ENCODE measurements at places on chromosomes 1 and 21.

GRCh38 chr21:23083242-23083641, 2085.0 kb downstream of the NCAM2 start:
- no peak for DNase-seq

GRCh38 chr1:121471523-121471922, 286.7 kb downstream of the SRGAP2C start:
- no peak for DNase-seq

DNA sequence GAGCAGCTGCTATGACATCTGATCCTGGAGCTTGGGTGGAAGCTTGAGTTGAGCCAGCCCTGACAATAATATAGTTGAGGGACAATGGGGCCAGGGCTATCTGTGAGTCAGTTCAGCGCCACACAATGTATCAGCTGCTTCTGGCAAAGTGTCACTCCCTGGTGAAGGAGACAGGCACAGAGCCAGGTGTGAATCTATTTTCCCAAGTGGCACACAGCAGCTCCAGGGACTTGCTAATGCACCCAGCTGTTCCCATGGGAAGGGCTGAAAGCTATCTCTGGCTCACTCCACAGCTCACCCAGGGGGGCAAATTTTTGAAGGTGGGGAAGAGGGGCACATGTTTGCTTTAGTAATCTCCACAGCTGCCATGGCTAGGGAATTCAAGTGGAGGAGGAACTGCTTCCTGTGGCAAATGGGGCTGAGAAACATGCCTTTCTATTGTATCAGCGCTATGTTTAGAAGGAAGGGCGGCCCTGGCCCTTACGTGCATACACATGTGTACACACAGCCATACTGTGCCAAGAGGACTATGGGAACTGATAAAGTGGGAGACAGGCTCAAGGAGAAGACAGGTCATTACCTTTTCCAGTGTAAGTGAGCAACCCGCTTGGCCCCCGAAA, 2.2 kb downstream of the CYB5R1 start:
- DNase-seq = no peak

- no peak for DNase-seq
Observed at GRCh38 chr1:93750955-93751354, 69.3 kb upstream of the BCAR3 start.

- no peak for DNase-seq
Observed at GRCh38 chr1:14723401-14723800, 124.9 kb downstream of the KAZN start.

GRCh38 chr1:111517469-111518225, 14.2 kb upstream of the ADORA3 start:
- no peak for DNase-seq

DNA sequence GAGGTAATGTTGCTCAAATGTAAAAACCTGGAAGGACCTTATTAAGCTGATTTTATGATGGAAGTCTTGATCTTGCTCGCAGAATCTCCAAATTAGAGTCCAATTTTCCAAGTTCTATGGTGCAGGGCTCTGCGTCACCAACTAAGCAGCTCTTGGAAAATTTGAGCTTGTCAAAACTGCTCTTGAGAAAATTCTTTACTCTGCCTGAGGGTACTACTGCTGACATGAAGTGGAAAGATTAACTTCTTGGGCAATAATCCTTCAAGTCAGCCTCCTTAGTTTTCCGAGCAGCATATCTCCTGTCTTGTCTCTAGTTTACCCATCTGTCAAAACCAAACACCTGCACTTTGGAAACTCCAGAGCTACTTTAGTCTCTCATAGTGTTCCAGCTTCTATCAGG, 293.7 kb downstream of the KCTD3 start:
- DNase-seq = no peak

DNA sequence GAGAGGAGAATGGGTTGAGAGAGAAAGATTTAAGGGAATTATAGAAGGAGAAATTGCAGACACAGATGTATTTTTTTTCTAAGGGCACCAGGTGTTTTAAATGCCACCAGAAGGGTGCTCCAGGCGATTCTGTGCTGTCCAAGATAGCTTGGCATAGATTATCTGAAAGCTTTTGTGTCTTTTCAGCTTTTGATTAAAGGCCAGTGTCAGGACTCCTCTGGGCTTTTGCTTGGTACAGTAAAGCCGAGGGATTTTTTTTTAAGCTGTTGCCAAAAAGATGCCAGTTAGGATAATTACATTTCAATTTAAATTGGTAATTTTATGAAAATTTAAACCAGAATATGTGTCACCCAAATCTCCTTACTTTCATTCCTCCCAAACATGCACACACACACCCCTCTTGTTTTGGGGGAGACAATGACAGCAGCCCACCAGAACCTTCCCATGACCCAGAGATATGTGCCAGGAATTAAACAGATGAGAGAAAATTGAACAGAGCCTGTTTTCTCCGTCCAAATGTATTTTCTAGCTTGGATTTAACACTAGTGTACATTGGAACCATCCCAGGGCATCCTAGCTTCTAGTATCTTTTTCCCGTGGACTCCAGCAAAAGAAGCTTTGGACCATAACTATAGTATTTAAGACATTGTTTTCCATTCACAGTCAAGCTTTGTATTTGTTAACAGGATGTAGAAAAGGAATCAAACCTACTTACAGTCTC, 670.7 kb upstream of the CXADR start:
- no peak for DNase-seq

DNA sequence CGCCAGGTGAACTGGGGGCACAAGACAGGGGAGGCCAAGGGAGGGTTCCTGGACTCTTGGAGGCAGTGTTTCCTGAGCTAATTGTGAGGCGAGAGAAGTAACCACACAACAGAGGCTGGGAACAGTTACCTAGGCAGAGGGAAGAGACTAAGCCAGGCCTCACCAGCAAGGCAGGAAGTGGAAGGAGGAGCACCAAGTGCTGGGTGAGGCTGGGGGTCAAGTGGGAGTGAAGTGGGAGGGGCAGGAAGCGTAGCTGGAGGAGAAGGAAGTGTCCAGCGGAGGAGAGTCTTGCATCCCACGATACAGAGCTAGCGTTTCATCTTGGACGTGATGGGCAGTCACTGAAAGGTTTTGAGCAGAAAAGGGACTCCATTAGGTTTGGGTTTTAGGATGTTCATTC, 48.3 kb upstream of the CAPZB start:
- no peak for DNase-seq

GRCh38 chr1:201309416-201309815, 26.1 kb downstream of the PKP1 start:
- no peak for DNase-seq

DNA sequence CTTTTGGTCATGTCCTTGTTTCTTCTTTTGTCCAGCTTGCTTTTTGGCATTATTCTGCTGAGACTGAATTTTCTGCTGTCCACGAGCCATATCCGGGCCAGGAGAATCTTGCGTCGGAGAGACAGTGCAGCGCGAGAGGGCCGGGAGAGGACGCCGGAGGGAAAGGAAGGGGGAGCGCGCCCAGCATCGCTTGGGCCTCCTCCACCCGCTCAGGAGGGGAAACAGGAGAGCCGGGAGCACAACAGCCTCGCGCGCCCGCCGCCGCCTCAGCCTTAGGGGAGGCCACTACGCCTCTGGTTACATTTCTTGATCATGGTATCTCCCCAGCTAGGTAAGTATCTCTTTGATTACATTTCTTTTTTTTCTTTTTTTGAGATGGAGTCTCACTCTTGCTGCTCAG, 7.4 kb upstream of the DEGS1 start:
- no peak for DNase-seq

DNA sequence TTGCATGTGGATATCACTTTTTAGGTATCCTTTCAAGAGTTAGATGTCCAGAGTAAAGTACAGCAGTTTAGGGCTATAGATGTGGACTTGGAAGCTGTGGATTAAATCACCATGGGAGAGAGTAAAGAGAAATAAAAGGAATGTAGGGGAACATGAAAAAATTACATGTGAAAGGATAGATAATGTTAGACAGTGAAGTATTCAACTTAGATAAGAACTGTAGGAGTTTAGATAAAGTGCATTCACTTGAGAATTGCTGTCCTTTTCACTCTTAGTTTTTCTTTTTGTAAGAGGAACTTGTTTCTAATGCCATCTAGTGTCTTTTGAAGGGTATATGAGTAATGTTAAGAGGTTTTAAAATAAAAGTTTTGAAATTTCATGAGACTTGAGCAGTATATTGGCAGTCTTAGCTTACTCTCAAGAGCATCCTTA, 40.1 kb downstream of the MAST2 start:
- DNase-seq = no peak

- no peak for DNase-seq
Observed at GRCh38 chr1:63946866-63947491, 173.2 kb downstream of the ROR1 start.

DNA sequence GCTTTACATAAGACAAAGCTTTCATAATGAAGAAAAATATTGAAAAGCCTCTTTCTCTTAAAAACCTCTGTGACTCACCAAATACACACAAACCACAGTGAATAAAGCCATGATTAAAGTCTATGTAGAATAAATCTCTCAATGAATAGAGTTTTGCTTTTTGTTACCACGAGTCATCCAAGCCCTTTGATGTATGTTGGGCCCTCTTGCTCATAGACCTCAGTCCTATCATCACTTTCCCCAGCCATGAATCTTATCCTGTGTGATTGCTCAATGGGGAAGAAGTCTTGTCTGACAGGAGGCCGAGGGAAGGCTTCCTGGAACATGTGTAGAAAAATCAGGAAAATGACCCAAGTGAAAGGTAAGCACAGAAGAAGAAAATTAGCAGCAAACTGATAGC, 60.8 kb downstream of the NGF start:
- DNase-seq = no peak

- DNase-seq = no peak
Observed at GRCh38 chr1:209855623-209856022, 27.9 kb downstream of the UTP25 start.

GRCh38 chr21:37430184-37430821, 63.7 kb downstream of the DYRK1A start:
- no peak for DNase-seq

DNA sequence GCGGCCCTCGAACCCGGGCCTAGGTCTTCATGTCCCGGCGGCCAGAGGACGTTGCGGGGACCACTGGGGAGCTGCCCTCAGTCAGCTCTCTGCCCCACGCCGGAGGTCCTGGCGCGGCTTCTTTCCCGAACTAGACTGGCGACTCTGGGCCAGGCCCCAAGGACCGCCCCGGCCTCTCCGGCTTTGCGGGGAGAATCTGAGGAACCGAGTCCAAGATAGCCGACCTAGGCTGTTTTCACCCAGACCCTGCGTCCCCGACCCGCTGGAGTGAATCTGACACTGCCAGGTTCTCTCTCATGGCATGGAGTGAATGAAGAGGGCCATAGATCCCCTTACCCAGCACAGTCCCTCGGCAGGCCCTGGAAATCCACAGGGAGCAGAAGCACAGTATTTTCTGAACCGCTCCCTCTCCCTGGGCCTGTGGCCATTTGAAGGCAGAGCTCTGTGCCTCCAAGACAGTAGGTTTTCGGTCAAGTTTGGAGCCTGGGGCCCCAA, 9.9 kb upstream of the BARHL2 start:
- no peak for DNase-seq

DNA sequence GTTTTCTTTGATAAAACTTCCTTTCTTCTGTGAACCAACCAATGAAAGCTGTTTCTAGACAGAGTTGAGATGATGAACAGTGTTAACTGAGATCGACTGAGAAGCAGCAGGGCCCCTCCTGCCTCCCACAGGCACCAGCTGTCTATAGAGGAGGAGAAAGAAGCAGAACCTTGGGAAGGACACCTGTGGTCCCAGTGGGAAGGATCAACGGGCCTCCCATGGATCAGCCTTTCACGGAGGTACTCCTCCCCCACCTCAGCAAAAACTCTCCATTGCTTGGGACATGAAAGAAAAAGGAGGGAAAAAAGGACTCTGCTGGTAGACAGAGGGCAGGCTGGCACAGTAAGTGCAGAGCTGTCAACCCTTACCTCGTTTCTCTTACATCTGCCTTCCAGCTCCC, 40.5 kb downstream of the PLPPR5 start:
- no peak for DNase-seq

DNA sequence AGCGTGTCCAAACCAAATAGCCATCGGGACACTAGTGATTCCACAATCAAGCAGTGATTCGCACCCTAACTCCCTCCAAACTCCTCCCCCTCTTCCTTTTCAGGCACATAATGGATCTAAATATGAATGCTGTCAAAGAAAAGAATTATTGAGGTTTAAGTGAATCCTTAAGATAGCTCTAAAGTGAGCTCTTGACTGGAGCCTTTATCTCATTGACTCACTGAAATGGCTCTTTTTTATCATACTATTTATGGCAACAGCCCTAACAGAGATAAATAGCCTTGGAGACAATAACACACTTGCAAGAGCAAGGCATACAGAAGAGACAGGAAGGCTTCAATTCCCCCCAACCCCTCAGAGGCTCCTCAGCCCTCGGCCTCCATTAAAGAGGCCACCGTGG, 143.3 kb downstream of the PLXNA2 start:
- DNase-seq = no peak

- no peak for DNase-seq
Observed at GRCh38 chr21:18529254-18529653, 125.7 kb upstream of the TMPRSS15 start.

- no peak for DNase-seq
Observed at GRCh38 chr1:222926566-222926965, 111.7 kb downstream of the DISP1 start.

- DNase-seq = no peak
Observed at GRCh38 chr1:101371259-101371658, 134.4 kb downstream of the S1PR1 start.

DNA sequence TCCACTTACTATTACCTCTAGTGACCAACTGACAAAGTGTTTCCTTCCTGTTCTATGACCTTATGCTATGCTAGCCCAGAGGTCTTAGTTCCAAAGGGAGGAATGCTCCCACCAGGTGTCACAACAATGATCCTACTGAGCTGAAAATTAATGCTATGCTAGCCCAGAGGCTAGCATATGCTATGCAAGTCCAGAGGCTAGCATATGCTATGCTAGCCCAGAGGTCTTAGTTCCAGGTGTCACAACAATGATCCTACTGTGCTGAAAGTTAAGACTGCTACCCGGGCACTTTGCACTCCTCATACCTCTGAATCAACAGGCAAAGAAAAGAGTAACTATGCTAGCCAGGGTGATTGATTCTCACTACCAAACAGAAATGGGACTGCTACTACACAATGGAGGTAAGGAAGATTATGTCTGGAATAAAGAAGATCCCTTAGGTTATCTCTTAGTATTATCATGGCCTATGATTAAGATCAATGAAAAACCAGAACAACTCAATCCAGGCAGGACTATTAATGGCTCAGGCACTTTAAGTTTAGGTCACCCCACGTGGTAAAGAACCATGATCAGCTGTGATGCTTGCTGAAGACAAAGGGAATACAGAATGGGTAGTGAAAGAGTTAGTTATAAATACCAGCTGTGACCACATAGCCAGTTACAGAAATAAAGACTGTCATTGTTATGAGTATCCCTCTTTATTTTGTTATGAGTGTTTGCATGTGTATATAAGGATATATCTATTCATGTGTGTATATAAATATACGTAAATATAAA, 114.1 kb downstream of the CSMD2 start:
- no peak for DNase-seq

GRCh38 chr1:6785728-6786505, 663 bp downstream of the CAMTA1 start:
- DNase-seq = peak; percentile 32

DNA sequence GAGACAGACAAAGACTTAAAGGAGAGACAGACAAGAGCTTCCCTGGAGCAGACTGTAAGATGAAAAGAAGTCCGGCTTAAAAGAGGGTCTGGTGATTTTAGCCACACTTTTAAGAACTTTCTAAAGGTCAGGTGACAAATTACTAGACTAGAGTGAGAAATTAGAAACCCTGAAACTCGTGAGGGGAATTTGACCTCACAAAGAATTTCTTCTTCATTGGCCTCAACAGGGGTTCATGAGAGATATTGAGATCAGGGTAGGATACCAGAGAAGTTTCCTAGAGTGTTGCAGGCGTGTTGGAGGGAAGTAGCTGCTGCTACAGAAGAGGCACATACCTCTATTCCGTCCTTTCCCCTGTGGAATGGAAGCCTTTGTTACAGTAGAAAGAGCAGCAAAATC, 884.4 kb downstream of the KCNT2 start:
- no peak for DNase-seq
